CD4-positive, alpha-beta memory T cell (primary cell): ENCODE measurements at places on chromosomes 6 and 20. TPM values are rescaled to one million over a fixed set of nuclear protein-coding genes. Genes with fewer than 3 reads are reported as not detected.
A peak's percentile ranks its signal among the peaks of the same experiment; 100 is the strongest.

F13A1 gene
- total RNA-seq, result 0.44 TPM

LRRC73 gene
- total RNA-seq, result 0.55 TPM

BMP6 gene
- not detected for total RNA-seq

- H3K4me3 ChIP-seq, result no peak overlapping the region
- no peak overlapping the region for H3K27ac ChIP-seq
- H3K4me1 ChIP-seq, result peaks cover 14% of the 10 kb centered on the region
- no peak for DNase-seq
- H3K36me3 ChIP-seq, result no peaks in the 10 kb centered on the region
- H3K27me3 ChIP-seq, result no peaks in the 10 kb centered on the region
Observed at GRCh38 chr20:50799890-50800550, 5.2 kb downstream of the BCAS4 start.

- no peaks in the 10 kb centered on the region for H3K27me3 ChIP-seq
- H3K36me3 ChIP-seq, result no peaks in the 10 kb centered on the region
- peaks cover 8% of the 10 kb centered on the region for H3K4me1 ChIP-seq
- no peak overlapping the region for H3K4me3 ChIP-seq
- DNase-seq, result no peak
Observed at GRCh38 chr20:33570743-33571142, 80.8 kb downstream of the CBFA2T2 start.

GRCh38 chr6:89162047-89162371 is 16.2 kb downstream of the PM20D2 start:
- H3K4me3 ChIP-seq, result no peak overlapping the region
- H3K27ac ChIP-seq, result no peak overlapping the region
- H3K4me1 ChIP-seq, result no peaks in the 10 kb centered on the region
- H3K36me3 ChIP-seq, result peaks cover 4% of the 10 kb centered on the region
- DNase-seq, result no peak

- no peak overlapping the region for H3K27ac ChIP-seq
- H3K27me3 ChIP-seq, result no peaks in the 10 kb centered on the region
- H3K4me1 ChIP-seq, result no peaks in the 10 kb centered on the region
- no peaks in the 10 kb centered on the region for H3K36me3 ChIP-seq
Observed at GRCh38 chr6:10901770-10902169, 14.9 kb downstream of the SYCP2L start.

DNA sequence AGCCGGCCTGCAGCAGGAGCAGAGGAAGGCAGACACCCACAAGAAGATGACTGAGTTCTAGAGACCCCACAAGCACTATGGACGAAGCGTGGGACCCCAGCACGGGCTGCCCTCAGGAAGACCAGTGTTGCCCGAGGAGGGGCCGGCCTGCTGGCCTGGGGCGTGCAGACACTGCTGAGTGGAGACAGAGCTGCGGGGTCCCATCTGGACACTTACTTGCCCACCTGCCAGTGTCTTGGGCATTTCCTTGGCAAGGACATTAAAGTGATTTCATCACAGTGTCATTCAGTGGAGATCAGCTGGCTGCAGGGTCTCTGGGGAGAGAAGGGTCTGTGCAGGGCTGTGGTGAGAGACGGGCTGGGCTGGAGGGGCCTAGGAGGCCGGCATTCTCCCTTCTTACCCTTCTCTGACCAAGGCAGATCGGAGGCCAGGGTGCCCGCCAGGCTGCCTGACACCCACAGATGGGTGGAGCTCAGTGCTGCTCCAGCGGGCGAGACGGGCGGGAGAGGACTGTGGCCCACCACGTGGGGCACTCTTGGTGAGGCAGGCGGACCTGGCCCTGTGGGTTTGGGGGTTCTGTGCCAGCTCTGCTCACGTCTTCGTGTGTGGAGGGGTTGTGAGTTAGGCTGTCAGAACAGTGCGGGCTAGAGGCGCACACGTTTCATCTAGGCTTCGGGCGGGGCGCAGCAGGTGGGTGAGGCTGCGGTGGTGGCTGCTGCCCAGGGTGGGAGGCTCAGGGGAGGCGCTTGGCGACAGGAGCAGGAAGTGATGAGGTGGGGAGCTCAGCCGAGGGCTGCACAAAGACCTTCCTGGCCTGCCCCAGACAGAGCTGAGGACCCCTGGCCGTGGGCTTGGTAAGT is at the start of gene LIME1:
Gene LIME1 (plus strand): TSS at position 806 of the 860 bp plus-strand sequence. CDS start 886 bp downstream, outside the sequence.
- peak within 1 kb of the TSS; percentile 69 for H3K27ac ChIP-seq
- peaks cover 22% of the 10 kb centered on the region for H3K36me3 ChIP-seq
- peak; percentile 91 for DNase-seq
- H3K27me3 ChIP-seq, result no peaks in the 10 kb centered on the region
- peaks cover 42% of the 10 kb centered on the region for H3K4me1 ChIP-seq
- H3K4me3 ChIP-seq, result peak within 1 kb of the TSS; percentile 91
